Activated T-helper 2 cell treated with anti-CD3 and anti-CD28 coated beads, Interferon-gamma antibody, Interleukin-2, Interleukin-4, amounts not matched to agents 10 μg/mL and 5 μg/mL and 100 μg/mL, durations not matched to agents 14 hours and 24 hours and 36 hours (primary cell): ENCODE measurements at places on chromosomes 11 and 22. TPM values are rescaled to one million over a fixed set of nuclear protein-coding genes. Genes with fewer than 3 reads are reported as not detected.

GAS2 gene
- 0.80 and 1.5 TPM in 2 replicates for total RNA-seq

DNA sequence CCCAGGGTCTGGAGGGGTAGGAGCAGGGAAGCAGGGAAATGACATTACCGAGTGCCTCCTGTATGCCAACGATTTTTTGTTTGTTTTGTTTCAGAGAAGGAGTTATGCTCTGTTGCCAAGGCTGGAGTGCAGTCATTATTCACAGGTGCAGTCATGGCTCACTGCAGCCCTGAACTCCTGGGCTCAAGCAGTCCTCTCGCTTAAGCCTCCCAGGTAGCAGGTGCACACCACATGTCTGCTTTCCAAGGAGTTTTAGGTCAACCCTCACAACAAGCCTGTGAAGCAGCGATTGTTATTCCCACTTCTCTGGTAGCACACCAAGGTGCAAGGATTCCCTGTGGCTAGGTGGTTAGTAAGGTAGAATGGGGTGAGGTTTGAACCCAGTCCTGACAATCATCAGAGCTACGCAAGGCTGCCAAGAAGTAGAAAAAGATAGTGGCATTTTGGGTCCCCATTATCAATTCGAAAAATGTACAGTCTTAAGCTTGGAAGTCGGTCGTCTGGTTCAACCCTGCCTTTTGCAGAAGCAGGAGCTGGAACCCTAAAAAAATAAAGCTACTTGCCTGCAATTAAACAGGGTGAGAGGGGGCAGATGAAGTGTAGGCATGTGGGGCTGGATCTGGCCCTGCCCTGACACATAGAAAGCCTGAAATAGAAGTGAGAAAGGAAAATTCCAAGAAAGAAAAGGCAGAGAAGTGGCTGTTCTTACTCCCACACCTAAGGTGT lies 9.1 kb downstream of the UCP3 start:
- DNase-seq = no peak

DNA sequence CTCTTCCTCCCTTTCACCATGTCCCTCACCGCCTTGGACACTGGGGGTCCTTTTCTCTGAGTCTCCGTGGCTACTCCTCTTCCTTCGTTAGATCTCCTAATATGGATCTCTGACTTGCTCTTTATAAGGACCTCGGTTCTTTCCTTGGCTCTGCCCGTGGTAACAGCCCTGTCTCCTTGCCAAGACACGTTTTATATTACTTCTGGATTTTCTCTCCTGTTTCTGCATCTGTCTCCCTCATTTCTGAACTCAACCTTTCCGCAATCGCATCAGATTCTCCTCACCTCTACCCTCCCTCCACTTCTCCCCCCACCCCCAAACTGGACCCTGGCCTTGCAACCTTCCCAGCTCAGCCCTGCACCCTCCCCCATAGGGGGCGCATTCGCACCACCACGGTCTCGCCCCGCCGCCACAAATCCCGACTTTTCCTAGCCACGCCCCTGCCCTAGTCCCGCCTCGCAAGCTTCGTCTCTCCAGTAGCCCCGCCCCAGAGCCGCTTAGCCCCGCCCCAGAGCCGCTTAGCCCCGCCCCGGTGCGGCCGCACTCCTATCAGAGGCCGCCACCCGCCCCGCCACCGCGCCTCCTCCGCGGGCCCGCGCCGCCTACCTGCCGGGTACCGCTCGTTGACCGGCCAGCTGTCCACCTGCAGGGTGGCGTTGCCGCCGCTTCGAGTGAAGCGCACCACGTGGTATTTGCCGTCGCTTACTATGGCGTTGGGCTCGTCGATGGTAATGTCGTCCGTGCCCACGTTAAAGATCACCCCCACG lies 39.0 kb downstream of the SLC22A12 start:
- DNase-seq = no peak

DNA sequence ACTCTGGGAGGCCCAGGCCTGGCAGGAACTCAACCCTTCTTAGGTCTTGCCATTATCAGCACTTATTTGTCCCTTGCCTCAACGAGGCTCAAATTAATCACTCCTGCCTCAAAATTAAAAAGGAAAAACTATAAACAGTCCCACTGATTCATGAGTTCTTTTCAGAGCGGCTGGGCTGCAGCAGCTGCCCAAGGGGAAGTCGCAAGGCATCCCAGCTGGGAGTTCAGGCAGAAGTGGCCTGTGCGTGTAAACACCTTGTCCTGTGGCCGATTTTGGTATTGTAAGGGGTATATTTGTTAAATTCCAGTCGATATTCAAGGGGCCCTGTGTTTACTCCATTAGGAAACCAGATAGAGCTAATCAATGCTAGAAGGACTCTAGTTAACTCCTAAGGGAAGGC lies 213.9 kb upstream of the CADM1 start:
- no peak for DNase-seq
